ENCODE measurements at places on chromosomes 4 and X. TPM values are rescaled to one million over a fixed set of nuclear protein-coding genes. Genes with fewer than 3 reads are reported as not detected.
A peak's percentile ranks its signal among the peaks of the same experiment; 100 is the strongest.

GRCh38 chrX:120335289-120335688, 24.0 kb upstream of the TMEM255A start:
- no peak for DNase-seq

DNA sequence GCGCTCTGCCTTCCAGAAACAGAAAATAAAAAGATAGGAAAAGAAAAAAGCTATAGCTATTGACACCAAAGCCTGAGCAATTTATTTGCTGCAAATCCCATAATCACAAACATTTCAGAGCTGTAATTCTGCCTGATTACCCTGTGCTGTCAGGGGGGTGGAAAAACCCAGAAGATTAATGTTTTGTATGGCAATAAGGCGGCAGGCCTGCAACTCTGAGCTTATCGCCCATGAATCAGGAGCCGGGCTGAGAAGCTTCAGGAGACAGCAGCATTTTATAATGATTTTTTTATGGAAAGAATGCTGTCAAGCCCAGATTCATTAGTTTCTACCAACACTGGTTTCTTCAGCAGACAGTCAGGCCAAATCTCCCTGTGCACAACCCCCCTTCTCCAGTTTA, 82.6 kb upstream of the TMEM164 start:
- no peak for DNase-seq

- no peak for DNase-seq
These were observed 196.4 kb upstream of the MAGEB18 start for GRCh38 chrX:25941559-25942250.

GRCh38 chr4:38621028-38621684, 42.8 kb upstream of the KLF3 start:
- peak; percentile 90 for DNase-seq

- peak; percentile 9 for DNase-seq
These were observed 64.0 kb downstream of the LNX1 start for GRCh38 chr4:53527326-53527725.

GRCh38 chrX:137366018-137366633, 199.8 kb upstream of the ZIC3 start:
- no peak for DNase-seq

DNA sequence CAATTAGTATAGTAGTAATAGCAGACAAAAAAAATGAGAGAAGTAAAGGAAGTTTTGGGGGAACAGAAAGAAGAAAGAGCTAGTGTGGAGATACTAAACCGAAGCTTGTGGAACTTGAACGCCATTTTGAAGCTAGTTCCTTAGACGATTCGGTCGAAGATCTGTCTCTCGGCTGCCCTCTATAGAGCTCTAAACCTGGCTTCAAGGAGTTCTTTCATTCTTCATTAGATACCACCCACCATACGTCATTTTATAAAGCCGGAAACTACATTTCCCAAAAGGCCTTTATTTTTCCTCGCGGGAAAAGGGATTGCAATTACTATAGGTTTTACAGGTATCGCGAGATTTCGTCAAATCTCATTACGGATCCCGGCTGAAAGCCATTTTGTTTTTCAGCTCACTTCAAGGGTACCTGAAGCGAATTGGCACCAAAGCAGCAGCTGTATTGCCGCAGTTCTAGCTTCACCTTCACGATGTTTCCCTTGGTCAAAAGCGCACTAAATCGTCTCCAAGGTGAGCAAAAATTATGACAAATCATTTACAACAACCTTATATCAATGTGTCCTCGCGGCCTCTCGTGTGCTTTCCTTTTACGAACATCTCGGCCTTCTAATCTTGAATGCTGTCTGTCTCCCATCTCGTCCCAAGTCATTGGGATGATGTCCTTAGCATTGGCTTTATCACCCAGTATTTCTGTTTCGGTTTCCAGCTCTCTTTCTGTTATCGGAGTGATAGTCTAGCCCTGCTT, at the start of gene COX7B:
Gene COX7B, plus strand, starts transcription at position 388 of the 748 bp plus-strand sequence. Its CDS starts 86 bp downstream, at position 474.
- DNase-seq: peak; percentile 84

GRCh38 chrX:27438937-27439336, 24.2 kb downstream of the PPP4R3C start:
- no peak for DNase-seq

GRCh38 chr4:2402048-2402842, 16.2 kb downstream of the ZFYVE28 start:
- DNase-seq: no peak

DNA sequence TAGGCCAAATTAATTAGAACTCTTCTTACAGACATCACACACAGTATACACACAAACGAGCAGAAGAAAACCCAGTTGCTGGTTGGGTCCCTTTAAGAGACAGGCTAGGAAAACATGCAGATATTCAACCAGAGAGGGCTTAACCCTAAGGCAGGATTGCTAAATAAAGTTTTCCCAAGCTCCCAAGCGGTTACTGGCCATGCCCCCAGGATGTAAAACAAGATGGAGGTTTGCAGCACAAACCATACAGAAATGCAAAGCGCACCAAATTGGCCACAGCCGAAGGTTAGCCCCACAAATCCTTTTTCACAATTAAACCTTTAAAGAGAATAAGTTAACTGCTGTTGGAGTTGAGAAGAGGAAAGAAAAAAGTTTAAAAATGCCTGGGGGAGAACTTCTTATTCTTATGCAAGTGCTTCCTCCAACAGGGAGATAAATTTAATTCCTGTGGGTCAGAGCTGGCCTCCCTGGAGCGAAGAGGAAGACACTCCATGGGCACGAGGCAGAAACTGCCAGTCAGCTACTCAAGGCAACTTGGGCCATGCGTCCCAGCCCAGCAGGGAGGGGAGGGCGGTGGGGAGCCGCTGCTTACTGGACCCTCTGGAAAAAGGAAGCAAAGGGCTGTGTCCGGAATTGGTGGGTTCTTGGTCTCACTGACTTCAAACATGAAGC, 167.6 kb upstream of the ARSJ start:
- DNase-seq: no peak

DNA sequence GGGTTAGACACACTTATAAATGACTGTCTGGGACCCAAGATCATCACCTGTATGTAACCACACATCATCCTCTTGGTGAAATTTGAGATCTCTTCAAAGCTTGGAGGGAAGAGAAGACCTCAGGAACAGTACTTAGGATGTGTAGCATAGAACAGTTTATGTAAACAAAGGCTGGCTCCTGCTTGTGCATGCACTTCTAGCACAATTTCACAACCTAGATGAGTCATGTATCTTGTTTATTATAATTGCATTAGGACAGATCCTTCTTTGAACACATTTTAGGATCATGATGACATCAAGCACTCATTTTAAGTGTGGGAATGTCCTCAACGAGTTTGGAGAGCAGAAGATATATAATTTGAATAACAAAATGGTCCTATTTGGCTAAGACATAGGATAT, 26.3 kb upstream of the ZMAT1 start:
- DNase-seq: no peak

Gene SRPX
- total RNA-seq: 2.2 TPM

Gene PF4V1
- total RNA-seq: not detected

Gene HSD17B13
- total RNA-seq: 0.14 TPM

Gene RRH
- total RNA-seq: 0.37 TPM

Measured in Caco-2 (cell line).